IPS DF 6.9 (cell line): ENCODE measurements at places on chromosomes 11 and 22.

DNA sequence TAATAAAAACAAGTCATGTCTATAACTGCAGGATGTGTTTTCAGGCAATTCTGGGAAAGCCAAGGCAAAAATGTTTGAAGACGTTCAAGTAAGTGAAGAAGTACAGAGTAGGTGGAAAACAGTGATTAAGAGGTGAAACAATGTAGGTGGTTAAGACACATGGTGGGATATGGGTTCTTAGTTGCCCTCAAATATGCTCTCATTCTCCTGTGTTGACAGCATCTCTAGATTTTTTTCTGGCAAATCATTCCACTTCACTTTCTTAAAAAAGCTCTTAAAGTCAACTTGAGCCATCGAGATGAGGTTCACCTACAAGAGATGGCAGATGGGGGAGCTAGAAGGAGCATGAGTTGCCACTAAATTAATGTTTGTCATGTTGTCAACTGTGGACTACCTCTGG lies 1041.0 kb upstream of the CNTN5 start:
- DNase-seq: no peak

DNA sequence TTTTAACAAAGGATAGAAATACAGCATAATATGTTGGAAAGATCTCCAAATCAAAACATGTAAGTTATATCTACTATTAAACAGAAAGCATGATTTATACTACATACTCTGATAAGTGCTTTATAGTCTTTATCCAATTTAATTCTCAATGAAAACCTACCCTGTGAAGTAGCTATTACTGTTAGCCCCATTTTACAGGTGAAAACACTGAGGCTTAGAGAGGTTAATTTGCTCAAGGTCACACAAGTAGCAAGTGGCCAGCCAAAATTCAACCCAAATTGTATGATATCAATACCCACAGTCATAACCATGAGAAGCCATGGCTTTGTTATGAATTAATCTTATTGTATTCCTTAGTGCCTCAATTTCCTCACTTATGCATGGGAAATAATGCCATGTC lies 675 bp upstream of the OR5AN1 start:
- no peak for DNase-seq

DNA sequence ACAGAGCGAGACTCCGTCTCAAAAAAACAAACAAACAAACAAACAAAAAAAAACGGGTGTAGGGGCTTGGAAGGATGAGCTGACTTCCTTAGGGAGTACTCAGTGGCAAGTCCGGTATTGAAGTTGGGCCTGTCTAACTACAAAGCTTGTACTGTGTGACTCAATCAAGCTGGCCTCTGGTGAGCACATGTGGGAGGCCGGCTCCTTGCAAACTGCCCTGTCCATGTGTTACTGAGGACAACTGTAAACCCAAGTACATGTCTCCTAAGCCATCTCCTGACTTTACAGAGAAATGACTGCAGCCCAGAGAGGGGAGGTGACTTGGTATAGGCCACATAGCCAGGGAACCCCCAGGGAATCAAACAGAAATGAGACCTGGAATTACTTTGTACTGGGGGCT lies 11.6 kb downstream of the RIBC2 start:
- DNase-seq: no peak

GRCh38 chr11:59285716-59286260 lies 72.9 kb upstream of the OR5AN1 start:
- no peak for DNase-seq

DNA sequence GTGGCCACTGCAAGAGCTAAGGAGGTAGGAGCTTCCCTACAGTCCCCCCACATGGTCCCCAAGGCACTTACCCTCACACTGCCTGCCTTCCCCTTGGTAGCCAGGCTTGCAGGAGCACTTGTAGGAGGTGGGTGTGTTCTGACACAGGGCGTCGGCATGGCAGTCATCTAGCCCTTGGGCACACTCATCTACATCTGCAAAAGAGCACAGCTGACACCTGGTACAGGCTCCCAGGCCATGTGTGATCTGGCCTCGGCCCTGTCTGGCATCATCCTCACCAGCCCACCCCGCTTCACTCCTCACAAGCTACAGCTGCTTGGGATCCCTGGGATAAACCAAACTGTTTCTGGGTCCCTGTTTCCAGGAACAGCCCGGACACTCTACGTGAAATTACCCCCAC lies 1.8 kb downstream of the SCUBE2 start:
- DNase-seq: no peak

DNA sequence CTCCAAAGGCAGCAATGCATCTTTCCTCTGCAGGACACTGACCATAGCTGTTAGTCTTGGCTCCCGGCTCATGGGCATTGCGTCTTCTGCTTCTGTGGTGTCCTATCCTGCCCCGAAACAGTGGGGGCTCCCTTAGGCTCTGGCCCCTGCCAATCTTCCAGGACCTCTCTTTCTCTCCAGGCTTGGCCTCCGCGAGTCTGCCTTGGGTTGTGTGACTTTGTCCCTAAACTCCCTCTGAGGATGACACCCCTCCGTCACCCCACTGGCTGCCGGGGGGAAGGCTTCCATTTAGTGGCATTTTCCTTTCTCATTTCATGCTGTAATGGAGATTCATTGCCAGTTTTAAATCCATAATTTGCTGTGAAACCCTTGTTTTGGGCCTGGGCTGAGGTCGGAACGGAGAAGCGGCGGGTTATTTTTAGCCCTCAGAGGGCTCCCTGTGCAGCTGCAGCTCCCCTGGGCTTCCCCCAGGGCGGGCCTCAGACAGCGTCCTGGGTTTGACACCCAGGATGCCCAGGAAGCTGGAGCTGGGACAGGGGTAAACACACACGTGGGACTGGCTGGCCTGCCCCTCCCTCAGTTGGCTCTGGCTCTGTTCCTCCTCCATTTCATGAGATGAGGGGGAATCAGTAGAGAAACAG lies 156.1 kb downstream of the ST3GAL4 start:
- DNase-seq: no peak

DNA sequence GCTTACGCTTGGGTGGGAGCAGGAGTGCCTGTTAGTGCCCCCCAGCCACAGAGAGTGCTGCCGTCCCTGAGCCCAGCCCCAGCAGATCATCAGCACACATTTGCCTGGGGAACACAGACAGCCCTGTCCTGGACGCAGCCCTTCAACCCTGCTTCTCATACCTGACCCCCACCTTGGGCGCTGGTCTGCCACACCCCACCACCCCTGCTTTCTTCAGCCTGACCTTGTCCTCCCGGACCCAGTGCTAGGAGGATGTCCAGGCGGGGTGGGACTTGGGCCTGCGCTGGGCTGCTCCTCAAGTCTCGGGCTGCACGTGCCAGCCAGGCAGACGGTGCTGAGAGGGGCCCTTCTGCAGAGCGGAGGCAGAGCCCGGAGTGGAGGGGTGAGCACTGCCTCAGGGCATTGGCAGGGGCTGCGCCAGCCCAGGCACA lies 119.2 kb downstream of the KCNQ1OT1 start:
- no peak for DNase-seq

DNA sequence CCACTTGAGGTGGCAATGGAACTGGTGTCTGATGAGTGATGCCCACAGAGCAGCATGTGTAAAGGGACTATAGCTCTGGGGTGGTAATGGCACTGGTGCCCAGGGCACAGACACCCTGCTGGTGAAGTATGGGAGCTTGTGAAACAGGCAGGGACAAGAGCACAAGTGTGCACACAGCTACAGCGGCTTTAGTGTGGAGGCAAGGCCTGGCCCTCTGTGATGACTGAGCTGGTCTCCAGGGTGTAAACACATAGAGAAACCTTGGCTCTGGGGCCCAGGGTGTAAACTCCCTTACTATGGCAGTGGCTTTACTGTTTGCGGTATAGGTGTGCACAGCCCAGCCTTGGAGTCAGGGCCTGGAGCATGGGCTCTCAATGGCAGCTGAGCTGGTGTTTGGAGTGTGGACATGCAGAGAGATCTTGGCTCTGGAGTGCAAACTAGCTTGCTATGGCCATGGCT lies 46.3 kb downstream of the BIRC2 start:
- no peak for DNase-seq

- DNase-seq: no peak
Measured at GRCh38 chr11:7220636-7221035, 31.1 kb upstream of the SYT9 start.

GRCh38 chr22:49418341-49418894 lies 409.3 kb downstream of the BRD1 start:
- DNase-seq: no peak

DNA sequence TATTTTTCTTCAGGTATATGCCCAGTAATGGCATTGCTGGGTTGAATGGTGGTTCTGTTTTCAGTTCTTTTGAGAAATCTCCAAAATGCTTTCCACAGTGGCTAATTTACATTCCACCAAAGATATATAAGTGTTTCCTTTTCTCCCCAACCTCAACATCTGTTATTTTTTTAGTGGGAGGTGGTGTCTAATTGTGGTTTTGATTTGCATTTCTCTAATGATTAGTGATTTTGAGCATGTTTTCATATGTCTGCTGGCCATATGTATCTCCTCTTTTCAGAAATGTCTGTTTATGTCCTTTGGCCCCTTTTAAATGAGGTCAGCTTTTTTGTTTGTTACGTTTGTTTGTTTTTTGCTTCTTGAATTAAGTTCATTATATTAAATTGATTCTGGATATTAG lies 760.2 kb downstream of the KCNA4 start:
- no peak for DNase-seq

GRCh38 chr11:4393858-4394223 lies 339 bp upstream of the TRIM21 start:
- no peak for DNase-seq

- no peak for DNase-seq
Measured at GRCh38 chr11:119722281-119722794, 6.7 kb downstream of the NECTIN1 start.

GRCh38 chr11:65516135-65516968 lies 8.5 kb upstream of the SCYL1 start:
- DNase-seq: no peak

GRCh38 chr11:55726715-55727324 lies 46.4 kb upstream of the OR5D13 start:
- no peak for DNase-seq

- DNase-seq: no peak
Measured at GRCh38 chr11:118592616-118593367, 14.6 kb upstream of the PHLDB1 start.

- no peak for DNase-seq
Measured at GRCh38 chr11:114259124-114259526, 37.1 kb upstream of the NNMT start.

DNA sequence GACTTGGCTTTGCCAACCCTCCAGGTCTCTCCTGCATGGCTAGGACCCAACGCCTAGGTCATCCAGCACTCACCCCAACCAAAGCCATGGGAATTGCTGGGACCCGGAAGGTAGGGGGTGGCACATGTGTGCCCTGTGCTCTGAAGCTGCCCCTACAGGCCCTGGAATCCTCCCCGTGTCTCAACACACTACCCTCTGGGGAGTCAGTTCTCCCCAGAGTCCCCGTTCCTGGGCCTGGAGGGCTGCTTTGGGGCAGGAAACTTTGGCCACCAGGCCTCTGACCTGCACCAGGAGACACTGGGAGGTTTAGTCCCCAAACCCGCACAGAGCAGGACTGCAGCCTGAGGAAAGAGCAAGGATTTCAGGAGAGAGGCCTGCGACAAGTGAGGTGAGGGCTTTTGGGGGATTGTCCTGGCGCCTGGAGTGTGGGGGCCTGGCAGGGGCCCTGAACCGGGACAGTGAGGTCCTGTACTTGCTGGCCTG lies 495 bp upstream of the IFITM1 start:
- DNase-seq: no peak

- DNase-seq: no peak
Measured at GRCh38 chr22:47631571-47632102, 869.2 kb downstream of the TBC1D22A start.

GRCh38 chr22:37752189-37753087 lies 55.3 kb upstream of the GCAT start:
- no peak for DNase-seq

DNA sequence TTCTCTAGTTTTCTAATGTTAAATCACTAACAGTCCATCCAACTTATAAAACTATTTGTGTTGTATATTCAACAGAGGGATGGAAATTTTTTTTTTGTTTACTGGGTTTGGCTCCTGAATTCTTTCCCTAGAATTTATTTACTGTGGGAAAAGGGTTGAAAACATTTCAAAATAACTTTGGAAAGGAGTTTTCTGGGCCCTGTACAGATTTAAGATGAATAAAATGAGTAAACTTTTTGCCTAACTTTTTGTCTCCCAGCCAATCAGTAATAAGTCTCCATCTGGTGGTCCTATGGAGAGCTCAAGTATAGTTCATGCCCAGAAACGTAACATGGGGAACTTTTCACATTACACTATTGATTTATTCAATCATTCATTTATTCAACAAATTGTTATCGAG lies 16.7 kb upstream of the PRSS23 start:
- DNase-seq: no peak

- DNase-seq: no peak
Measured at GRCh38 chr11:4975436-4975835, 19.2 kb upstream of the OR51L1 start.

GRCh38 chr11:31844351-31844750 lies 33.2 kb upstream of the PAX6 start:
- DNase-seq: no peak

DNA sequence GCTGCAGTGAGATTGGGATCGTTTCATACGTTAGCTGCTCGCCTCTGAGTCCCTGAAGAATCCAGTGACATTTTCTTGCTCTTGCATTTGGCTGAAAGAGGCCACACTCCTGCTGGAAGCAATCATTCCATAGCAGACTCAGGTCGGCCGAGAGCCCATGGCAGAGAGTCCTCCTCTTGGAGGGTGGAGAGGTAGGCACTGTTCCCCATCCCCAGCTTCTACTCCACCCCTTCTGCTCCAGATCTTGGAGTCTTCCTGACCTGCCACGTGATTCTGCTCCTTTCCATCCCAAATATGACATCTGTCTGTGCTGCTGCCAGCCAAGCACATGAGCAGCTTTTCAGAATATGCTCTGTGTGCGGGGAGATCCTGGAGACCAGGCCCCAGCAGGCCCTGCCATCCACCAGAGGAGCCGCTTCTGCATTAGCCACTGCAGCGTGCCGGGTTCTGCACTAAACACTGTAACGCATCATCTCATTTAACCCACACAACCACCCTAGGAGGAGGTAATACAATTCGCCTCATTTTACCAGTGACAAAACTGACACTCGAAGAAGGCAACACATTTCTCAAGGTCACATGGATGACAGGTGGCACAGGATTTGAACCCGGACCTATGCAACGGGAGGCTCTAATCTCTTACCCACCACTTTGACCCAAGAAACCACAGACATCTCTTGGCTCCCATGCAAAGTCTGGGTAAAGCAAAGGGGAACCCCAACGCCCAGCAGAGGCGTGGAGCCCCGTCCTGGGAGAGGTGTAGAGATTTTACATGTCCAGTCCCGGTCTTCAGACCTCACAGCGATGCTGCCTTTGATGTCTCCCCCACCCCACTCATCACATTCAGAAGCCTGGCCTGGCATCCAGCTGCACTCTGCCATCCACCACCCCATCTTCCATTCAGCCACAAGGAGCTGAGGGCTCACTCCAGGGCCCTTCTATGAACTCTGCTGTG lies 78.8 kb downstream of the FEZ1 start:
- DNase-seq: no peak
